Dorsolateral prefrontal cortex (tissue), 122 donors: ENCODE measurements at places on chromosomes 3 and 15. TPM values are rescaled to one million over a fixed set of nuclear protein-coding genes. Genes with fewer than 3 reads are reported as not detected.

DNA sequence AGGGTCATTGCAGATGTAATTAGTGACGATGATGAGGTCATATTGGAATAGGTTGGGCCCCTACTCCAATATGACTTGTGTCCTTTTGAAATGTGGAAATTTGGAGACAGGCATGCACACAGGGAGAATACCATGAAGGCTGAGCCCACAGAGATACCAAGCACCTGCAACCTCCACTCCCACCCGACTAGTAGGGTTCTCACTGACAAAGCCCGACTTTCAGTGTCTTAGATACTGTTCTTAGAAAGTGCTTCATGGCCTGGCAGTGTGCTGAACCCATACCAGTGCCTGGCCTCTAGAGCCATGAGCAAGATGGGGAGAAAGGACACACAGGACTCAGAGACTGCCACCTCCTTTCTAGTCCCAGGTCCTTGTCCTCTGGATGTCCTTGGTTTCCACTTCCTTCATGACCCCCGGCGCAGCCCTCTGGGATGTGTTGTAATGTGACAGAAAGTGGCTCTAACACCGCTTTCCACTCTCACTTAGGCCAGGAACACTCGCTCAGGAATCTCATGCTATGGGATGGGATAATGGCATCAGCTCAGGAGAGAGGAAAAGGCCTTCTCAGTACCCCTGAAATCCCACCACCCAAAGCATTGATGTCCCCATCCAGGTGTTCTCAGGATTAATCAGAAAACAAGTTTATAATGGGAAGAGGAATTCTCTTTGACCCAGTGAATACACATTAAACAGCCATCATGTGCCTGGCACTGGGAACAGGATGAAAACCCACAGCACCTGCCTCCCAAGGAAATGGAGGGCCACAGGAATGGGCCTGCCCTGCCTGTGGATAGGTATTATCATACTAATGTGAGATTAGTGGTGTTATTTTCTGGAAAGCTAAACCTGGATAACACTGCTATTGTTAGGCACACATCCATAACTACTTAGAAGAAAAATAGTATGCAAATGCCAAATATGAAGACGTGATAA lies 59.9 kb downstream of the RPL39L start:
- no peak for DNase-seq

DNA sequence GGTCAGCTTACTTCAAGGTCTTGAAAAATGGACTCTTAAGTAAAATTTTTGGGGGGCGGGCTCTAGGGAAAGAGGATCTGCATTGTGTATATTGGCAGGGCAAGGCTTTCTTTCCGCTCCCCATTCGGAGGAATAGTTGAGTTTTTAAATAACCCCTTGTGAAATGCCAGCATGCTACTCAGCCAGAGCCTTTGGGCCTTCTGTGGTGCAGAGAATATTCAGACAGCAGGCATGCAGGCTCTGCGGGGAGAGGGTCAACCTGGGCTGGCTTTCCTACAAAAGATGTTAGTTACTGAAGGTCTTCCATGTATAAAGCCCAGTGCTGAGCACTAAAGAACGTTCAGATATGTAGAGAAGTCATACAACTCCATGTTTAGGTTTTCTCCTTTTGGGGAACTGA lies 40.6 kb downstream of the ADAMTSL3 start:
- DNase-seq = no peak

DNA sequence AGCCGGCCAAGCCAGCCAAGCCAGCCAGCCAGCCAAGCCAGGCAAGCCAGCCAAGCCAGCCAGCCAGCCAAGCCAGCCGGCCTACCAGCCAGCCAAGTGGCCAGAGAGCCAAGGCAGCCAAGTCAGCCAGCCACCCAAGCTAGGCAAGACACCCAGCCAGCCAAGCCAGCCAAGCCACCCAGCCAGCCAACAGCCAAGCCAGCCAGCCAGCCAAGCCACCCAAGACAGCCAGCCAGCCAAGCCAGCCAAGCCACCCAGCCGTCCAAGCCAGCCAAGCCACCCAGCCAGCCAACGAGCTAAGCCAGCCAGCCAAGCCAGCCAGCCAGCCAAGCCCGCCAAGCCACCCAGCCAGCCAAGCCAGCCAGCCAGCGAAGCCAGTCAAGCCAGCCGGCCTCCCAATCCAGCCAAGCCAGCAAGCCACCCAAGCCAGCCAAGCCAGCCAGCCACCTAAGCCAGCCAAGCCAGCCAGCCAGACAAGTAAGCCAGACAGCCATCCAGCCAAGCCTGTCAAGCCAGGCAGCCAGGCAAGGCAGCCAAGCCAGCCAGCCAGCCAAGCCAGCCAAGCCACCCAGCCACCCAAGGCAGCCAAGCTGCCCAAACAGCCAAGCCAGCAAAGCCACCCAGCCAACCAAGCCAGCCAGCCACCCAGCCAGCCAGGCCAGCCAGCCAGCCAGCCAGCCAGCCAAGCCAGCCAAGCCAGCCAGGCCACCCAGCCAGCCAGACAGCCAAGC lies 200.5 kb downstream of the GOLGA6L6 start:
- DNase-seq = peak; percentile 73

Gene LRRC2
- total RNA-seq = 13.9 TPM

GRCh38 chr3:14371573-14372474 lies 30.6 kb upstream of the SLC6A6 start:
- no peak for DNase-seq

DNA sequence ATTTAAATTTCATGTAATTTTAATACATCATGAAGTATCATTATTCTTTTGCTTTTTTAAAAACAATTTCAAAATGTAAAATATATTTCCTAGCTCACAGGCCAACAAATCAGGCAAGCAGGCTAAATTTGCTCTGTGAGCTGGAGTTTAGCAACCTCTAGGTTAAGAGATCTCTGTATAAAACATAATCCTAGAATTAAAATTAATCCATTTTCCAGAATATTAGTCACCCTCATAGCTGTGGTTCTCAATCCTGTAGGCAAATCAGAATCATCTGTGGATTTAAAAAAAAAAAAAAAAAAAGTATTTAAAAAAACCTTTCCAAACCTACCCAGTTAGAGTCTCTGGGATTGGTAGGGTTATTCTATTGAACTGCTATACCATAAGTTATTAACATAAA lies 209.7 kb downstream of the MINAR1 start:
- no peak for DNase-seq

Gene SLC12A1
- 1.5 TPM for total RNA-seq

- DNase-seq = no peak
Observed at GRCh38 chr15:101522091-101522490, 32.6 kb upstream of the PCSK6 start.

DNA sequence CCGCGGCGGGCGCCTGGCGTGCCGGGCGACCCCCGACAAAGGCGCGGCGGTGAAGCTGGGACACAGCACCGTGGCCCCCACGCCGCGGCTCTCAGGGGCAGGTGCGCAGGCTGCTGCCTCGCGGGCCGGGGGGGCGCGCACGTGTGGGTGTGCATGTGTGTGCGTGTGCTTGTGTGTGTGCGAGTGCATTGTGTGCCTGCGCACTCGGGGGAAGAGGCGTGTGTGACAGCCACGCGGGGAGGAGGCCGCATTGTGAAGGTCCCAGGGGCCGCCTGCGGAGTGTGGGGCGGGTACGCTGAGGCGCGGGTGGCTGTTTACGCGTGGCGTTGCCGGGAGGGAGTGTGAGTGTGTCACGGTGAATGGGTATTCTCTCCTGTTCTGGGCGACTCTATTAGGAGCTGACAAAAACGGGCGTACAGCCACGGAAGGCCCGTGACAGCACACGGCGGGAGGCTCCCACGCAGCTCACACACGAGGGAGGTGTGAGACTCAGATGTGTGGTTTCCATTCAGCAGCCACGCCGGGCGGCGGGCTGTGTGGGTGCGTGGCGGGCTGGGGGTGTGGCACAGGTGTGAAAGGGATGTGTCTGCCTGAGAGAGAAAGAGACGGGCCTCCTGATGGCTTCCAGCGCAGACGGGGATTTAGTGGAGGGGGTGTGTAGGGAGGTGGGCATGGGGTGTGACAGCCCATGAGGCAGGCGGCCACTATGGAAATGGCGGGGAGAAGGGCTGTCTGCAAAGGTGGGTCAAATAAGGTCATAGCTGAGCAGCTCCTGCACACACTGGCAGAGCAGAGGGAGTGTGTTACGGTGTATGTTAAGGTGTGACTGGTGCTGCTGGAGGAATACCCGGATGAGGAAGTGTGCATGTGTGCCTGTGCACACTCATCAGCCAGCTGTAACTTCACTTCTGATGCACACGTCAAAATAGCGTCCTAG lies 750 bp downstream of the PODXL2 start:
- no peak for DNase-seq

DNA sequence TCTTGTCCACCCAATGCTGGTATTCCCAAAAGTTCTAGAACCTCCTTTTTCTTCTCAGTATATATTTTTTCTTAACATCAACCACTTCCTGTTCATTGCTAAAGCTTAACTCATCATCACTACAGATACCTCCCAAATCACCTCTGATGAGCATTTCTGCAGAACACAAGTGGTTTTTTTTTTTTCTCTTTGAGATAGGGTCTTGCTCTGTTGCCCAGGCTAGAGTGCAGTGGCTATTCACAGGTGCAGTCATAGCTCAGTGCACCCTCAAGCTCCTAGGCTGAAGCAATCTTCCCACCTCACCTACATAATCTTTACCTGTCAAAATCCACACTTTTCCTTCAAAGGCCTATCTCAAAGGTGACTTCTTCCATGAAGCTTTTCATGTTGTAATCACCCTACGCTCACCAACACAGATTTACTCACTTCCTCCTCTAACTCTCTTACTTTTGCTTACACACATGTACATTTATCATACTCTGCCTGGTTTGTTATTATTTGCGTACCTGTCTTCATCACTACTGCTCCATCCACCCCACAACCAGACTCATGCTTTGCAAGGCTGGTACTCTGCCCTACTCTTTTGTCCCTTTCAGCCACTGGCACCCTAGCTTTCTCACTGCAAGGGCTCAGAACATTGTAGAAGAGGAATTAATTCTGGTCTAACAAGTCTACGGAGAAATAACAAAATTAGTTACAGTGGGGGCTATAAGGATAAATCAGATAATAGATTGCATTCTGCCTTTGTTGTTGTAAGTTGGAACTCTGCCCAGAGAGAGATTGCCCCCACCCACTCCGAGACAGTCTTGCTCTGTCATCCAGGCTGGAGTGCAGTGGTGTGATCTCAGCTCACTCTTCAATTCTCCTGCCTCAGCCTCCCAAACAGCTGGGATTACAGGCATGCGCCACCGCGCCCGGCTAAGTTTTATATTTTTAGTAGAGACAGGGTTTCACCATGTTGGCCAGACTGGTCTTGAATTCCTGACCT lies 27.5 kb downstream of the HERC1 start:
- no peak for DNase-seq
